NCI-H1436 treated with DMSO at 0.1 percent for 48 hours (cell line): ENCODE measurements at places on chromosomes 1 and 21.

DNA sequence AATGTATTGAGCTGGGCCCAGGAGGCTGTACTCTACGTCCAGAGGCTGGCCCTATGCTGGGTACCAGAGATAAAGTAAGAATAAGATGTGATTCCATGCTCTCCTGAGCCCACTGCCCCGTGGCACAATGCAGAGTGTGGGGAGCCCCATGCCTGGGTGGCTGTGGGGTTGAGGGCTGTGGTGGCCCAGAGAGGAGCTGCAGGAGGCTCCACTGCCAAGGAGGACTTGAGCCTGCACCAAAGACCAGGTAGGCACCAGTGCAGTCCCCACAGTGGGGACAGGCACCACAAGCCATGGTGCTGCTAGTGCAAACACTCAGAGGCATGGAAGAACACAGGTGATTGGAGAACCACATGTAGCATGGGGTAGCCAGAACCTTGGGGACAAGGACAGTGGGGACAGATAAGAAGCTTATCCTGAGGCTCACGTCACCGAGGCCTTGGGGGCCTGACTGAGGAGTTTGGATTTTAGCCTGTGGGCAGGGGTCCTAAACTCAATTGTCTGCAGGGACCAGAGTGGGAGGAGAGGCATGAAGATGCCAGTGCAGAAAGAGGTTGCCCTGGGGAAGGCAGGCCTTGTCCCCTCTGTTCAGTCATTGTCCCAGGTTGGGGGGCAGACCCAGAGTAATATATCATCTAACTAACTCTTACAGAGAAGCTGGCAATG, 21.9 kb upstream of the EPS8L3 start:
- no peak for DNase-seq

GRCh38 chr1:118947790-118948189, 40.4 kb downstream of the TBX15 start:
- DNase-seq, result no peak

DNA sequence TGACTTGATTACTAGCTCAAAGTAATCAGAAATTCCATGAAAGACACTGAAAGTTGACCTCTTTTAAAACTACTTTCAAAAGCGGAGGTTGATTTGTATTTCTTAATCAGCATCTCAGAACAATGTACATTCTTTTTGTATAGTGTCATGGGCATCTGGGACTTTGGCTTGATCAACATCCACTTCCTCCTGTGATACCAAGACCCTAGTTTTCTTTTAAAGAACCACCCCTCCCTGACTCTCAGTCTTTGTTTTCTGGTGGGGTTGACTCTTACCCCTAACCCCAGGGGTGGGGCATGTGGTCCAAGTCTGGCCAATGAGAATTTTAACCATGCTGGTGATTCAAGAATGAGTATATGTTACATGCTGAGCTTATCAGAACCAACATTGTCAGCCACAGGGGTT, 21.7 kb upstream of the IRF2BP2 start:
- no peak for DNase-seq

DNA sequence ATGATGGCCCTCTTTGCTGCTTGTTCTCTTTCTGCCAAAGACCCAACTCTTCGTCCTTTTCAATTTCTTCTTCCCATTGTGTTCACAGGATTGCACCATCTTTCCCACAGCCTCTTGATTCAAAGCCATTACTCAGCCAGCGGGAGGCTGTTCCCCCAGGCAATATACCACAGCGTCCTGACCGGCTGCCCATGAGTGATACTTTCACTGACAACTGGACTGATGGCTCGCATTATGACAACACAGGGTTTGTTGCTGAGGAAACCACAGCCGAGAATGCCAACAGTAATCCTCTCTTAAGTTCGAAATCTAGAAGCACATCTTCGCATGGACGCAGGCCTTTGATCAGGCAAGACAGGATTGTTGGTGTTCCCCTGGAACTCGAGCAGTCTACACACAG, 167.4 kb downstream of the LRRC40 start:
- DNase-seq, result no peak
